SJSA1 (cell line): ENCODE measurements at places on chromosomes 6 and 20. TPM values are rescaled to one million over a fixed set of nuclear protein-coding genes. Genes with fewer than 3 reads are reported as not detected.

Gene HLA-DRB1
- not detected in 2 replicates for total RNA-seq

Gene PAX1
- total RNA-seq, result not detected in 2 replicates

Gene PTCRA
- not detected in 2 replicates for total RNA-seq

Gene SPTLC3
- total RNA-seq, result 4.5 and 13.6 TPM in 2 replicates

Gene MLIP
- not detected in 2 replicates for total RNA-seq

Gene BYSL
- 21.5 and 24.2 TPM in 2 replicates for total RNA-seq

Gene SLC24A3
- not detected in 2 replicates for total RNA-seq

Gene AVP
- not detected in 2 replicates for total RNA-seq

Gene SHLD1
- 1.6 and 2.6 TPM in 2 replicates for total RNA-seq

Gene BCAS1
- 0.66 and 1.8 TPM in 2 replicates for total RNA-seq

Gene PI16
- not detected in 2 replicates for total RNA-seq

Gene CGA
- total RNA-seq, result not detected in 2 replicates

Gene HSF2
- total RNA-seq, result 18.9 and 36.8 TPM in 2 replicates

Gene RBM38
- 14.1 and 20.8 TPM in 2 replicates for total RNA-seq

Gene DAAM2
- 0.29 TPM in 1 of 2 replicates, not detected in the other for total RNA-seq

Gene ZSCAN23
- 0.28 and 2.6 TPM in 2 replicates for total RNA-seq

Gene GRM1
- not detected in 2 replicates for total RNA-seq

Gene PHACTR1
- 0.37 TPM in 1 of 2 replicates, not detected in the other for total RNA-seq

Gene ARG1
- total RNA-seq, result not detected in 2 replicates

Gene SIRPB1
- total RNA-seq, result not detected in 2 replicates

Gene IL20RA
- not detected in 2 replicates for total RNA-seq

Gene TDRD6
- not detected in 2 replicates for total RNA-seq

Gene TPD52L1
- total RNA-seq, result 39.2 and 47.9 TPM in 2 replicates

Gene IP6K3
- 5.2 and 5.3 TPM in 2 replicates for total RNA-seq

Gene TAAR9
- not detected in 2 replicates for total RNA-seq

Gene RAMACL
- 0.24 and 0.50 TPM in 2 replicates for total RNA-seq

Gene LPA
- total RNA-seq, result not detected in 2 replicates

Gene MLN
- not detected in 2 replicates for total RNA-seq

Gene PTPRT
- not detected in 2 replicates for total RNA-seq

Gene SYNDIG1
- not detected in 2 replicates for total RNA-seq

Gene PHACTR3
- not detected in 2 replicates for total RNA-seq

Gene WFDC10B
- total RNA-seq, result not detected in 2 replicates

Gene CAP2
- 23.7 and 34.0 TPM in 2 replicates for total RNA-seq

Gene GTSF1L
- not detected in 2 replicates for total RNA-seq

Gene CEP85L
- 6.5 and 12.7 TPM in 2 replicates for total RNA-seq

Gene CYP24A1
- total RNA-seq, result not detected in 2 replicates

Gene THBS2
- total RNA-seq, result not detected in 2 replicates

Gene CDH26
- not detected in 2 replicates for total RNA-seq

Gene FOXF2
- 48.2 and 51.6 TPM in 2 replicates for total RNA-seq
